ENCODE measurements at places on chromosomes 2 and 18.
A peak's percentile ranks its signal among the peaks of the same experiment; 100 is the strongest.

GRCh38 chr2:231482806-231483391 lies 18.6 kb upstream of the NCL start:
- peak; percentile 65 for DNase-seq

GRCh38 chr18:79395308-79395640 lies 456 bp upstream of the NFATC1 start:
- DNase-seq = no peak

- no peak for DNase-seq
These were observed 22.4 kb downstream of the MOGAT1 start for GRCh38 chr2:222693837-222694236.

DNA sequence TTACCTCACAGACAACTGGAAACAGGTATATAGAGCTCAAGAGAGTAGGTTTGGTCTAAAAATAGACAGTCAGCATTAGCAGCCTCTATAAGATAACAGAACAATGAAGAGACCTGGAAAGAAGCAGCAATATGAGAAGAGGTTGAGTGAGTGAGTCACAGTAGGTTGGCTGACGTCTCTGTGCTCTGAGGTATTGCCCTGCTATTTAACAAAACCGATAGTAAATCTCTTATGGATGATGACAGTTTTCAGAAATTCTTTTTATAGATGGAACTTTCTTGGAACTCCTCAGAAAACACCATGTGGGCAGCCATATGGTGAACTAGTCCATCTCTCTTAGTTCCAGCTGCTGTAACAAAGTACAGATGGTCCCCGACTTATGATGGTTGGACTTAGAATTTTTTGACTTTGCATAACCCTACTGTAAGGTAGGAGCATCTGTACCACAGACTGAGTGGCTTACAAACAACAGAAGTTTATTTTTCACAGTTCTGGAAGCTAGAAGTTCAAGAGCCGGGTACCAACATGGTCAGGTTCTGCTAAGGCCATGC lies 123.5 kb downstream of the MBD2 start:
- DNase-seq = no peak

GRCh38 chr18:50277942-50278341 lies 3.4 kb downstream of the MBD1 start:
- no peak for DNase-seq
